ENCODE measurements at places on chromosomes 3 and 15.

GRCh38 chr15:31497838-31498237 lies 171.2 kb downstream of the KLF13 start:
- no peak for DNase-seq

GRCh38 chr15:39199076-39199475 lies 381.8 kb upstream of the THBS1 start:
- no peak for DNase-seq

DNA sequence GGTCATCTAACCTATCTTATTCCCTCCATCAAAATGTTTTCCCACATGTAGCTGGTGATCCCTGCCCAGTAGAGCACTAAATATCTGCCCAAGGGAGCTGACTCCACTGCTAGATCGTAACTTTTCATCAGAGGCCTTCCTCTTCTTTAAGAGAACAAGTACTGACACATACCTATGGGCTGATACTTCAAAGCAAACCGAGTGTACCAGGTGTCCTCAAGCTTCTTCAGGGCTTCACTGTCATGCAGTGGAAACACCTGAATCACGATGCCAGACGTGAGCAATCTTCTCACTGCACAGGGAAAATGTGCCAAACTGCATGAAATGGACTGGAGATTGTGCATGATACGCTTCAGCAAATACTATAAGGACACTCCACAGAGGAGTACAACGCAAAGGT lies 41.6 kb downstream of the ANO10 start:
- DNase-seq: no peak

DNA sequence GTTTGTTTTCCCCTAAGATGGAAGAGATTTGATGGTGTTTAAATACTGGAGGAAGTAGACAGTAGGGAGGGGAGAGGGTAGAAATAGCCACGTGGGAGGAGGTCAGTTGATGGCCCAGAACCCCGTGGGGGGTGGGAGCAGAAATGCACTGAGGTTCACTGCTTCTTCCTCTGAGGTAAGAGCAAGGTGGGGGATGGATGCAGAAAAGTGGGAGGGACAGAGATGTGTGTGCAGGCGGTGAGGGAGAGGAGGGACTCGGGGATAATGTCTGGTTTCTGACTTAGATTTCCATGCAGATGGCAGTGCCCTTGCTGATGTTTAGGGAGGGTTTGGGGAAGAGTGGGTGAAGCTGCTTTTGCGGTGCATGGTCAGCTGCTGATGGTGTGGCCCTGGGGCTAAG lies 102.9 kb downstream of the ARNT2 start:
- no peak for DNase-seq

GRCh38 chr15:58517252-58517681 lies 85.5 kb downstream of the LIPC start:
- DNase-seq: peak; percentile 56

DNA sequence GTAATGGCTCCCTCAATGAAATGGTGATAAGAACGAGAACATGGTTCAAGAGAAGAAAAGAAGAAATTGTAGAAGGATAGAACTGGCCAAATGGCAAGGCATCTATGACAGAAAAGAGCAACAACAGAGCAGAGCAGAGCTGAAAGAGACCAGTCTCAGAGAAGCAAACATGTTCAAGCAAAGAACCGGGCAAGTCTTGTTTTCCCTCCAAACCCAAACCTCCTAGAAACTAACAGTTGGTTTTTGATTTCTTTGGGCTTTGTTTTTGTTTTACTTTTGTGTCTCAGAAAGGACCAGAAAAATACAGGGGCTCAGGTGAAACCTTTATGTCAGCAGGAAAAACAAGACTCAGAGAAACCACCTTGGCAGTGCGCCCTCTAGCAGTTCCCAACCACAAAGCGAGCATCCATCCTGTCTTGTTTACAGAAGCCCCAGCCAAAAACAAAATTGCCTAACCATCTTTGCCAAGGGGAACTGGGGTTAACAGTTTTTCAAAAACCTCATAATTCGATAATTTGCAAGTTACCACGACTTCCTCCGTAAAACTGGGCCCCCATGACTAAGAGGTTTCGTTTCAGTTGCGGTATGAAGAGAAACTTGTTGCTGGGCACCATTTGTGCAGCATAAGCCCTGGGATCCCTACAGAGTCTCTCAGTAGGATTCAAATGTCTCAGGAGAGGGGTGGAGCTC lies 159.2 kb upstream of the SLC24A5 start:
- DNase-seq: peak; percentile 47

- DNase-seq: no peak
Observed at GRCh38 chr3:16199769-16200168, 25.3 kb downstream of the GALNT15 start.

- DNase-seq: no peak
Observed at GRCh38 chr3:15171096-15171495, 35.0 kb upstream of the CAPN7 start.

- no peak for DNase-seq
Observed at GRCh38 chr3:14788644-14789043, 30.1 kb upstream of the FGD5 start.

- DNase-seq: no peak
Observed at GRCh38 chr15:66038387-66039116, 169.3 kb downstream of the RAB11A start.

GRCh38 chr15:27601239-27601960 lies 497.7 kb downstream of the OCA2 start:
- DNase-seq: no peak

GRCh38 chr3:157573281-157573680 lies 70.1 kb upstream of the VEPH1 start:
- DNase-seq: no peak

DNA sequence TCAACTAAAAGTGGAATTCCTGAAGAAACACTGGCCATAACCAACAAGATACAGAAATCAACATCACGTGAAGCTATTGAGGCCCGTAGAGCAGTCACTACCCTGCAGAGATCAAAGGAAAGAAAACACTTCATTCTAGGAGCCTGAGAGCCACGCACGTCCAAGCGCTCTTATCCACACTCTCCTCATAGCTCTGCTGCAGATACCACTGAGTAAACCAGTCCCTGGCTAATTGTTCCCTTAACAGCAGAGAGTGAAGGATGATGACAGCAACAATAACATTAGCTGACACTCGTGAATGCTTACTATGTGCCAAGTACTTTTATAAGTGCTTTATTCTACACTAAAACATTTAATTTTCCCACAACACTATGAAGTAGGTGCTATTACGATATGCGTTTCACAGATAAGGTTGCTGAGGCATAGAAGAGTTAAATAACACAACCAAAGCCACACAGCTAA lies 271.0 kb upstream of the GADL1 start:
- no peak for DNase-seq

DNA sequence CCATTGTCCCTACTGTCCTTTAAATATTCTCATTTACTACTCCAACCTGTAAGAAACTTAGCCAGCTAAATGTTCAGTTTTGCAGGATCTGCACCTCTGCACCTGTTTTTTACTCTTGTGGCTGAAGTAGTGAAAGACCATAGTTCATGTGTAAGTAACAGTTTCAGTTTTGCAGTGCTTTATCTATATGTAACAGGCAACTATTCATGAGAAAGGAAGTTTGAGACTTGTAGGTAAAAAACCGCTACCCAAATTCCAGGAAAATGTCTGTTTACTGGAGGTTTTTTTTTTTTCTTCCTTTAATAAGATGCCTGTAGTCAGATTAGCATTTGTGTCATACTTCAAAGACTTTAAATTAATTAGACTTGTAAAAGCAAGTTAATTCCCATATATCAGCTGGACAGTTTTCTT lies 25.4 kb upstream of the MBNL1 start:
- DNase-seq: no peak

- DNase-seq: no peak
Observed at GRCh38 chr3:17322106-17322793, 420.2 kb downstream of the TBC1D5 start.

DNA sequence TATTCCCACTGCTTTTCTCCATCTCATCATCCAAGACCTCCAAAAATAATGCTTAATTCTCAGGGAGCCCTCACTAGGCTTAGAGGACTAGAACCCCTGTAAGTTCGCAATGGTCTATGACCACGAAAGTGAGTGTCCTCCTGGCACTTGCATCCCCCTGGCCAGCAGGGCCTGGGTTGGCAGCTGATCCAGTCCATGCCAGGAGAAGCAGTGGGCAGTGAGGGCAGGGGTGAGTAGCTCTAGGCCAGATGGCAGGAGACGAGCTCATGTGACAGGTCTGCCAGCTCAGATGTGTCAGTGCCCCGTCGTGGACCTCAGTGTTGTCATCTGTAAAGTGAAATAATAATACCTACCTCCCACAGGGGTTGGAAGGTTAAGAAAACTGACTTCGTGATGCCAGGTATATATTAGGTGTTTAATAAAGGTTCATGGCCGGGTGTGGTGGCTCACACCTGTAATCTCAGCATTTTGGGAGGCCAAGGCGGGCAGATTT lies 11.1 kb downstream of the GP5 start:
- no peak for DNase-seq

DNA sequence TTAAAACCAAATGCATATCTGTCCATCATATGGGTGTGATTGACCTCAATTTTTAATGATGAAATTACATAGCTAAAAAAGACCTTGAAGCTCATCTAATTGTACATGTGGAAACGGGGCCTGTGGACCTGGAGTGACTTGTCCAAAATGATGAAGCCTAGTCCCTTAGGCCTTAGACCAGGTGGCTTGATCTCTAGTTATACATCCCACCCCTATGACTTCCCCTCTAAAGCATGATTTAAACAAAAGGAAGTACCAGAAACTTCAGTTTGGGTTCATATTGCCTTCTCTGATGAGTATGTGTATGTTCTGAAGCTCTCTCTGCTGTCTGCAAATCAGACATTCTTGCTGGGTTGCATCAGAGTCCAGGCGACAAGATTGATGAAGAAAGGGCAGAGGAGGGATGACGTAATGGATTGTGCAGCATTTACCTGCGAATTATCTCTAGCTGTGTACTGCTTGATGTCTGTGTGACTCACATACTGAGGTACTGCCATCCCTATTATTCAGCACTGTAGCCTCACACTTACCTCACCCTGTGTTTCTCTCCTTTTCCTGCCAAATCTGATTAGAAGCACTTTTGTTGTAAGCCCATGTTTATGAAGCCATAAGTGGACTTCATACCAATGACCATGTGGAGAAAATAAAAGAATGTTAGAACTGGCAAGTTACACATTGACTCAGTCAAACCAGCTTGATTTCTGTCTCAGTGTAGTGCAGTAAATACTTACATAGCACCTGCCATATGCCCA lies 111.5 kb downstream of the FILIP1L start:
- DNase-seq: no peak

DNA sequence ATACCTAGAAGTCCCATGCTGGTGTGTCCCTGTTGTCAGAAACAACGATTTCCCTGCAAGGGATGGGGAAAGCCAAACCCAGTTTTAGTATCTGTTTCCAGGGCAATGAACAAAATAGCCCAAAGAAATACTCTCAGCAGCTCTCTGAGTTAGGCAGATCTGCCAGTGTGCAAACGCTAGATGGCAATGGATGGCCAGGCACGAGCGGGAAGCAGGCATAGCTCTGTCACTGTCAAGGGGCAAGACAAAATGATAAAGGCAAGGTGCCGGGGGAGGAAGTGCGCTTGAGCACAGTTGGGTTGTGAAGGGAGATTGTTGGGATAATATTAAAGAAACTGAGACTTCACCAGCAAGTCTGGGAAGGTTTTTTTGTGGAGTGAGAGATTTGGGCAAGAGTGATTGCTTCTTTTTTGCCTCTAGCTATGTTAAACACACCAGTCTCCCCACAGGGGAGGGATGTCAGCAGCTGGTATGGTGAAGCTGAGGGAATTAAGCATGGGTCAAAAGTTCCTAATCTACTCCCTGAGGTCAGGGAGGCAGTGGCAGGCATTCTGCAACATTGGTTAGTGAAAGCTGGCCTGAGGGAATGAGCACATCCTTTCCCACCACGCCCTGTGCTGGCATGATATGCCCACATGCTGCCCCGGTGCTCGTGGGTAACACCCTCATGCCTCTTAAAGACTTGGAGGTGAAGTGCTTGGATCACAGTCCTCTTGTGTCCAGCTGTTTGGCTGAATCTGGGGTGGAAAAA lies 117.5 kb downstream of the PDCD6IP start:
- no peak for DNase-seq

GRCh38 chr15:42020713-42021273 lies at the start of gene PLA2G4E:
TSS of gene PLA2G4E (minus strand) at chr15:42021042. CDS start at chr15:42021030, 12 bp downstream.
- DNase-seq: no peak

DNA sequence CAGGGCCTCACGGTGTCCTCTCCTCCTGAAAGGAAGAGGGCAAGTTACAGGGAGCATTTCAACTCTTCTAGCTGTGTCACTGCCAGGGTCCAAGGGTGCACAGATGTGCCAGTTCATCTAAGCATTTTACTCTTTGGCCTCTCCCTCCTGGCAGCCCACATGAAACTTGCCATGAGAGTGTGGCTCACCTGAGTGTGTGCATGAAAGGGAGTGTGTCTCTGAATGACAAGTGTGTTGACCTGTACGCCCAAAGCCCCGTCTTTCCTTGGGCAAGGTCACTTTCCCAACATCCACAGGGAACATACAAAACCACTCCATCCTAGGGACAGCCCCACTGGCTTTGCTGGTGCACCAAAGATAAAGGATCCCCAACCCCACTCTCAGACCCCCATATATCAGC lies 280.0 kb downstream of the NTRK3 start:
- DNase-seq: no peak
